AG09319 (cell line): ENCODE measurements at places on chromosomes 13 and 19.

DNA sequence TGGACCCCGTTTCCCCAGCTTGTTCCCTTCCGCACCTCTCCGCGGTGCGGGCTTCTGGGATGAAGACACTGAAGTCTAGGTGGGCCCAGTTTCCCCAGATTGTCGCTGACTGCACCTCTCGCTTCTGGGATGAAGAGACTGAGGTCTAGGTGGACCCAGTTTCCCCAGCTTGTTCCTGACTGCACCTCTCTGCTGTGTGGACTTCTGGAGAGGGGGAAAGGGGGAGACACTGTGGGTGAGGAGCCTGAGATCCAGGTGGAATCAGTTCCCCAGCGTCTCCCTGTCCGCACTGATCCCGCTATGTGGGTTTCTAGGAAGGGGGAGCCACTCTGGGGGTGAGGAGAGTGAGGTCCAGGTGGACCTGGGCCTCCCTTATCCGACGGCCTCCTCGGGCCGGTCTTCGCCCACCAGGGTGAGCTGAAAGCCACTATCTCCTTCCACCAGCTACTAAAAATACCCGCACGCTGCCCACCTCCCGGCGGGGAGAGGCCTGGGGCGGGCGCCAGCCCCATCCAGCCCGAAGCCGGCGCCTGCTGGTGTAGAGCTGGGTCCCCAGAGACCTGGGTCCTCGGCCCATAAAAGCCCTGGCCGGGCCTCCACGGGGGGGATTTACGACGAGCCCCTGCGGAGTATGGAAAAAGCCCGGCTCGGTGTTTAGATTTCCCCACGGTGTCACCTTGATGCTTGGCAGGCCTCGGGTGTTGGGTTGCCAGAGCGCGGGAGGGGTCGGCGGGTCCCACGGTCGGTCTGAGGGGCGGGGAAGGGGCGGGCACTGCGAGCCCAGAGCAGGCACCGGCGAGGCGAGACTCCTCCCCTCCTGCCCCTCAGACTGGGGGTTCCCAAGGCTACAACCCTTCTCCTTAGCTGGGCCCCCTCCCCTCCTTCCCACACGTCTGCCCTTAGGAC lies 10.6 kb downstream of the FUT6 start:
- no peak for DNase-seq

GRCh38 chr19:39479916-39480315 lies 722 bp upstream of the TIMM50 start:
- no peak for DNase-seq

- no peak for DNase-seq
These were observed 9.1 kb downstream of the CARS2 start for GRCh38 chr13:110696776-110697175.

GRCh38 chr13:63166345-63166744 lies 1750.7 kb upstream of the PCDH20 start:
- DNase-seq, result no peak

DNA sequence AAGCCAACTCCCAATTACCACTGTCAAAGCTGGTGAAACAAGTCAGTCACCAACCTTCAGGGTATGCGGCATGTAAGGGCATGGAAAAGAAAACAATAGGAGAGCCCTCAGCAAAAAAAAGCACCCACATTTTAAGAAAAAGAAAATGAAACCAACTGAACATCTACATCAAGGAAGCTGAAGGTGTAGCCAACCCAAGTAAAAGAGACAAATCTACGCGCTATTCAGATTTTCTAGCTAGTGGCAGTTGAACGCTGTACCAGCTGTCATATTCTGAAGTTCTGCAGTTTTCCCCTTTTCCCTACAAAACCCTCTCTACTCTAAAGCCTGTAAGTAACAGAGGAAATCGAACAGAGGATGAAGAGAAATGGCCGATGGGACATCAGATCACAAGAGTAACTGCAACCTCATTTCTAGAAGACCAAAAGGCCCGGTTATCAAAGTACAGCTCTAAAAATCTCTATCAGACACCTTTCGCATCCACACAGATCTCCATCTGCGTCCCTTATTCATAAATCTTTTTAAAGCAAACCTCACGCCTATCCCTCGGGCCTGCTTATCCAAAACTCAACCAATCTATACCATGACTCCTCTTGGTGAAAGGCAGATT lies 1.4 kb downstream of the MYCBP2 start:
- DNase-seq, result no peak

DNA sequence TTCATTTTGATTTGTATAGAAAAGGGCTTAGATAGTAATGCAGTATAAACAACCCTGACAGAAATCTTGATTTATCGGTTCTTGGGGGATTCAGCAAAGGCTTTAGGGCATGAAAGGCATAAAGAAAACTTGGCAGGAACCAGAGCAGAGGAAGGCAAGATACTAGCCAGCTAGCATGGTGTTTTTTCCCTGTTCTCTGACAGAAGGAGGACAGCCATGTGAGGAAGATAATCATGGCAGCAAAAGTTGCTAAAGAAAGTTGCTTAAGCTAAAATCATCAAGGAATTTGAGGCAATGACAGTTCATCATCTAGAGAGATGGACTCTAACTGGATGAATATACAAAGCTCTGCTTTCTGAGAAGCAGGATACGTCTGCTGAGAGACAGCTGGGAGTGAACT lies 294.1 kb downstream of the KCNRG start:
- no peak for DNase-seq

DNA sequence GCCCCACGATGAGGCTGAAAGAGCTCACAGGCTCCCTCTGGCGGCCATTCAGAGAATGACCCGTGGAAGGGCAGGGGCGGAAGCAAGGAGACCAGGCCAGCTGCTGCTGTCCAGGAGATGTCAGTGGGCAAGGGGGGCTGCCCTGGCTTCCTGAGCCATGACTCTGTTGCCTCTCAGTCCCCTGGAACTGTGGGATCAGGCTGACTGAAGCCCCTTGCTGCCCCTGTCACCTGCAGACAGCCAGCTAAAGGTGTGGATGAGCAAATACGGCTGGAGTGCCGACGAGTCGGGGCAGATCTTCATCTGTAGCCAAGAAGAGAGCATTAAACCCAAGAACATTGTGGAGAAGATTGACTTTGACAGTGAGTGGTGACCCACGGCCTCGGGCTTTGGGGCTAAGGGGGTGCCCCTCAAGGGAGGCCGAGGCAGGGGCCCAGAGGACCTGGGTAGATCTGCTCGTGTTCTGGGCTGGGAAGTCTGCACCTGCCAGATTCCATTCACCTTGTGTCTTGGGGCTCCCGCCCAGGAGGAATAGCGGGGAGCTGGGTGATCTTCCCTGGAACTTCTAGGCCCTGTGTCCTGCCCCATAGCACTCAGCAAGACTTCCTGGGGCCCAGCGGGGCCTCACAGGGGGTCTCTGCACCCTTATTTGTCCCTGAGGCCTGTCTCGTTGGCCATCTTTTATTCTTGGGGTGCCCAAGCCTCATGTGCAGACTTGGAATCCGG lies 12.5 kb upstream of the ACTN4 start:
- no peak for DNase-seq

DNA sequence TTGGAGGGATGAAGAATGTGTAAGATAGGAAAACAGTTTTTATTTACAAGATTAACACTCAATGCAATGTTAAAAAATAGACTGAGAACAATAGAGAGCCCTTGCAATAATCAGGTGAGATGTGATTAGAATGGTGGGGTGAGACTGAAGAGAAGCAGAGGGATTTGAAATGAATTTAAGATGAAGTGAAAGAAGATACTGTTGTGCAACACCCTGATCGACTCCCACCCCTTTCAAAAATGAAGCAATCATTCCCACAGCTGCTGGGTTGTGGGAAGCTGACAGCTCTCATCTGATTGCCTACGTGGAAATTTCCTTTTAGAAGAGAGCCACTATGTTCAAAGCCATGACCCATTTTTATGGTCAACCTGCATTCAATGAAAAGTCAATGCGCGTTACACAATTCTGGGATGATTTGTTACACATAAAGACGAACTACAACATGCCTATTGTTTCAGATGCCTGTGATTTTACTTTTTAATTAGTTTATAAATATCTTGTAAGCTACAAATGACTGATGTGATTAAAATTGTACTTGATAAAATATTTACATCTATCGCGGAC lies 1374.8 kb downstream of the PCDH9 start:
- DNase-seq, result no peak

DNA sequence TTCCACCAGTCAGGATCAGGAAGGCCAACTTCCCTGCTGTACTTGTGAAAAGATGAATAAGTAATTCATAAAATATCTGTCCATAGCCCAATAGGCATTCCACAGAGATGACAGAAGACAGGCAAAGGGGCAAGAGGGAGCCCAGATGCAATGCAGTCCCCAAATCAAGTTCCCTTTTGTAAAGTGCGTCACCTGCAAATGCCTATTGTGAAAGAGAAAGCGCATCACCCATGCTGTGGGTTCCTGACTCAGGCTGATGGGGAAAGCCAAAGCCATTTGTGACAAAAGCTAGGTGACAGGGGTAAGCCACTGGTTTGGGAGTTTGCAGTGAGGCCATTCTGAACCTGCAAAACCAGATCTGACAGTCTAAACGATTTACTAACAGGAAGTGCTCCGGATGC lies 157.5 kb upstream of the ZNF536 start:
- DNase-seq, result no peak

DNA sequence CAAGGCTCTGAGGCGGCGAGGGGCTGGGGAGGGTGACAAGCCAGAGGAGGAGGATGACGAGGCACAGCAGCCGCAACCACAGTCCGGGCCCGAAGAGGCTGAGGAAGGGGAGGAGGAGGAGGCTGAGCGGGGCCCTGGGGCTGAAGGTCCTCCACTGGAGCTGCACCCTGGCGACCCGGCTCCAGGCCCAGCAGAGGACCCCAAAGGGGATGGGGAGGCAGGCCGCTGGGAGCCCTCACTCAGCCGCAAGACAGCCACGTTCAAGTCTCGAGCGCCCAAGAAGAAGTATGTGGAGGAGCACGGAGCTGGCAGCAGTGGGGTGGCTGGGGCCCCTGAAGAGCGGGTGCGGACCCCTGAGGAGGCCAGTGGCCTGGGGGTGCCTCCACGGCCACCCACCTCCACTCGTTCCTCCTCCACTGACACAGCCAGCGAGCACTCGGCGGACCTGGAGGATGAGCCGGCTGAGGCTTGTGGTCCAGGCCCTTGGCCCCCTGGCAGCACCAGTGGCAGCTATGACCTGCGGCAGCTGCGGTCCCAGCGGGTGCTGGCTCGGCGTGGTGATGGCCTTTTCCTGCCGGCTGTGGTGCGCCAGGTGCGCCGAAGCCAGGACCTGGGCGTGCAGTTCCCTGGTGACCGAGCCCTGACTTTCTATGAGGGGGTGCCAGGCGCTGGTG lies 2.9 kb downstream of the CIC start:
- no peak for DNase-seq

DNA sequence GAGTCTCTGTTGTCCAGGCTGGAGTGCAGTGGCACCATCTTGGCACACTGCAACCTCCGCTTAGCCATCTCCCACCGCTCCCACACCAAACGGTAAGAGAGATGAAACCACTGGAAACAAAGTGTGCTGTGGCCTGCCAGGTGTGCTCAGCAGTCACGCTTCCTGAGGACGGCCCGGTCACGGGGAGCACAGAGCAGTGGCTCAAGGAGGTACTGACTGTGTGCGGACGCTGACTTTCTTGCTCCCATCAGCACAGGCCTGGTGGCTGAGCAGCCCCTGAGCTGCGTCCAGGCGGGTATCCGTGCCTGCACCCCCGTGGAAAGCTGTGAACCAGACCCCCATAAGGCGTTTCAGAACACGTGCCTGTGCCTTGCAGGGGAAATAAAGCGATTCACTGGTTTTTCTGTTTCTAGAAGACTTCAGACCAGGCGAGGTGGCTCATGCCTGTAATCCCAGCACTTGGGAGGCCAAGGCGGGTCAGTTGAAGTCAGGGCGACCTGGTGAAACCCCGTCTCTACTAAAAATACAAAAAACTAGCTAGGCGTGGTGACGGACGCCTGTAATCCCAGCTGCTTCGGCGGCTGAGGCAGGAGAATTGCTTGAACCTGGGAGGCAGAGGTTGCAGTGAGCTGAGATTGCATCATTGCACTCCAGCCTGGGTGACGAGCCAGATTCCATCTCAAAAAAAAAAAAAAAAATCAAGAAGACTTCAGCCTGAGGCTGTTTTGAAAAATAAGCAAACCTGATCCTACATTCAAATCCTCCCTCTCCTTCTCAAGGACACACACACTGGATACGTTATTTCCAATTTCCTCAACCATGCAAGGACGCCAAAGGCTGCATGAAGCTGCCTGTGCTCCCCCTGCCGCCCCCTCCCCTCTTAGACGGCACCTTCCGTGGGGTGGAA lies 25.5 kb downstream of the ADPRHL1 start:
- DNase-seq, result peak; percentile 43

- no peak for DNase-seq
These were observed 13.5 kb downstream of the ARRDC5 start for GRCh38 chr19:4889034-4889815.

DNA sequence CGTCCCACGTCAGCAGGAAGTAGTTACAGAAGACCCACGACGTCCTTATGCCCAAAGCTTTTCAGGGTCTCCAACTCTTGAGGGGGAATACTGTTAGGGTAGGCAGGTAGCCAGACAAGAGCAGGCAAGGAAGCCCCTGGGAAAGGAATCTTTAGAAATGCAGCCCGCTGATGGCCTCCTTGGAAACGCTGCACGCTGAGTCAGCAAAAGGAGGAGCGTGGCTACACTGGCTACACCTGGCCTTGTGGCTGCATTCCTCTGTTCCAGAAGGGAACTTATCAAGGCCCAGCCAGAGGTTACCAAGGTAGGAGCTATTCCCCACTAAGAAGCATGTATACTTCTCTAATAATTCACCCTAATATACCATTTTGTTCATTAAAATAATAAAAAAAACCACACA lies 2.0 kb downstream of the ERVV-1 start:
- DNase-seq, result no peak

GRCh38 chr13:106117640-106118039 lies 417.8 kb downstream of the EFNB2 start:
- no peak for DNase-seq

- no peak for DNase-seq
These were observed 1186.3 kb downstream of the UQCRFS1 start for GRCh38 chr19:28026636-28027035.

DNA sequence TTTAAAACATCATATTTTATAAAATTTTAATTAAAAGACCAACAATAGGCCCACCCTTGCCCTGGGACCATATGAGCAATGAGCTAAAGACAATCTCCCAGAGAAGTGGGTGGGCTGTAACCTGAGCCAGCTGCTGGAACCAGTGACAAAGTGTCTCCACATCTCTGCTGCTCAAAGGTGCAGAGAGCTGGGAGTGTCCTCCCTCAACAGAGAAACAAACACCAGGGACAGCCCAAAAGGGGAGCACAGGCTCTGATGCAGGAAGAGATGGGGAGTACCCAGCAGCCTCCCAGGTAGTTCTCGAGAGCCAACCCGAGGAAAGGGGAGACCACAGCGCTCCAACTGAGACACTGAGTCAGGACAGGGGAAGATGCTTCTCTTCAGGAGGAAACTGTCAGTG lies 39.1 kb downstream of the DOCK9 start:
- no peak for DNase-seq

- DNase-seq, result no peak
These were observed 7.6 kb downstream of the WTIP start for GRCh38 chr19:34489175-34489574.

- no peak for DNase-seq
These were observed 211.1 kb downstream of the TEX29 start for GRCh38 chr13:111531505-111531904.

DNA sequence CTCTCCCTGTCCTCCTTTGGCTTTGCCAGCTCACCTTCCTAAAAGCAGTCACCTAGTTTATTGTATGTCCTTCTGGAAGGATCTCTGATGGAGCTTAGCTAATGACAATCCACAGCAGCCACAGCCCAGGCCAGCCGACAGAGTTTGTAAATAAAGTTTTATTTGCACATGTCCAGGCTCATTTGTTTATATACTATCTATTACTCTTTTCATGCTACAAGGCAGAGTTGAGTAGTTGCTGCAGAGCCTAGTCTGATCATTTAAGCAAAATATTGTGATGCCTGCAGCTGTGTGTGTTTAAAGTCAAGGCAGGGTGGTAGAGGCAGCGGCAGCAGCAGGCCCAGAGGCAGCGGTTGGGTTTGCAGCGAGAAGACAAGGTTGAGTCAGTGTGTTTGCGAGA lies 32.6 kb downstream of the NKPD1 start:
- no peak for DNase-seq
